CD4-positive, alpha-beta T cell treated with Interleukin-15 for 1 hour (primary cell): ENCODE measurements at places on chromosomes 12 and 14.

DNA sequence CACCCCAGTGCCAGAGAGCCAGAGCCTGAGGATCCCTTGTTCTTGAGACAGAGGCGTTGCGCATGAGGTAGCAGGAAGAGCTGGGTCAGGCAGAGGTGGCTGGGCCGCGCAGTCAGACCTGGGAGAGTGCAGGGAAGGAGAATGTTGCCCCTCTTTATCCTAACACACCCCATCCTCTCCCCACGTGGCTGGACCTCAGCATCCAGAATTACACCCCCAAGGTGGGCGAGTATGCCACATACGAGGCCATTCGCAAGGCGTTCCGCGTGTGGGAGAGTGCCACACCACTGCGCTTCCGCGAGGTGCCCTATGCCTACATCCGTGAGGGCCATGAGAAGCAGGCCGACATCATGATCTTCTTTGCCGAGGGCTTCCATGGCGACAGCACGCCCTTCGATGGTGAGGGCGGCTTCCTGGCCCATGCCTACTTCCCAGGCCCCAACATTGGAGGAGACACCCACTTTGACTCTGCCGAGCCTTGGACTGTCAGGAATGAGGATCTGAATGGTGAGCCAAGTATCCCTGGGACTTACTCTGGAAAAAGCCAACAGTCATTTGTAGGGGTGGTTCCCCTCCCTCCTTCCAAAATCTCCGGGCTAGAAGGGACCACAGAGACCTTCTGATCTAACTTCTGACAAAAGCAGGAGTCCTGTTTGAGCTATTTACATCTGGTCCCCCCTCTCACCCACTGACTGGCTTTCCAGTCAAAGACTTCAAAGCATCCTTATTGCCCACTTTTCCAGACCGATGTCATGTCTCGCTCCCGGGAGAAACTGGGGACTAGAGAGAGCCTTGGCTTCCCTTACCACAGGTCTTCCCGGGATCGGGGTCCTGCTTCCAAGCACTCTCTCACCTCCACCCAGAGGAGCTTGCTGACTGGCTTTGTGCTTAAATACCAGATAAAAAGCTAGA is 6.1 kb downstream of the MMP14 start:
- no peak for DNase-seq

DNA sequence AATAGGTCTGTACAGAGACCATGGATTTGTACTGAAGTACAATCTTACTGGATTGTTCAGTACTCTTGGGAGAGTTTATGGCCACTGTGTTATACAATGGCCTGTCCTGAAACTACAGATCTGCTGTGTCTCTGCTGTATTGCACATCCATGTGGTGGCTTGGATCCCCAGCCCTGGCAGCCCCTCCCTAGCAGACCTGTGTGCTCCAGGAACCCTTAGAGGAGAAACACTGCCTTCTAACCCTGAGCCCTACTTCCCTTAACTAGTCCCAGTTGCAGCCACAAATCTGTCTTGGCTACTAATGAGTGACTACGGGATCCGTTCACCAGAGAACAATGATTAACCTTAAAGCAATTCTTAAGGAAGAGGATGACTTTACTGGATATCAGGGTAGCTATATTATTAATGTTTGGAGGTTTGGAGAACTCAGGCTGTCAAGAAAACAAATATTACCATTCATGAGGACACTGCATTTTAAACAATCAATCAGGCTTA is 27.7 kb downstream of the RNF34 start:
- DNase-seq, result no peak

- DNase-seq, result no peak
These were observed 52.8 kb downstream of the FRMD6 start for GRCh38 chr14:51704545-51704944.

- DNase-seq, result peak; percentile 61
These were observed 11.9 kb downstream of the CFAP54 start for GRCh38 chr12:96501133-96501761.

DNA sequence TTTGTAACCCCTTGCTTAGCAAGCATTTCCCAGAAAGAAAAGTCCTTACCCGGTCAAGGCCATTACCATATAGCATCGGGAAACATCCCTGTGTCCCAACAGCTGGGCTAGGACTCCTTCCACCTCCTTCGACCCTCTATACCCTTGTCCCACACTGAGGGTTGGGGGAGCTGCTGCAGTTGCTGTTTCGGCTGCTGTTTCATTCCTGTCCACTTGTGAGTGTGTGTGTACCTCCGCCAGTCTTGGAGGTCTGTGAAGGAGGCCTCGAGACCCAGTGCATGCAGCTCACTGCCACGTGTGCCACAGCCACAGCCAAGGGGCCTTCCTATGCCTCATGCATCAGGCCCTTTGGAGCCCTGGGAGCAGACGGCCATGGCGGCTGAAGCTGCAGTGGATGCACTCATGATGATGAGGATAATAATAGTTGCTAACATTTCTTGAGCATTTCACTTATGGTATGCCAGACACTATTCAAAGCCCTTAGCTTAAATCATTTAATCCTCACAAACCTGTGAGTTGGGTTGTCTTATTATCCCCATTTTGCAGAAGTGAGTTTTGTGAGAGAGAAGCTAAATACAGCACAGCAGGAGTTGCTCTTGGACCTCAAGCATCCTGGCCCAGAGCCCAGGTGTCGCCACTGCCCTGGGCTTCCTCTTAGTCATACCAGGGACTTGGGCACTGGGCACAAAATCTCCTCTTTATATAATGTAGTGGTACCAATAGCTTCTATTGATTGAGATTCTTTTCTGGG is 156.5 kb downstream of the PRKCH start:
- peak; percentile 50 for DNase-seq

DNA sequence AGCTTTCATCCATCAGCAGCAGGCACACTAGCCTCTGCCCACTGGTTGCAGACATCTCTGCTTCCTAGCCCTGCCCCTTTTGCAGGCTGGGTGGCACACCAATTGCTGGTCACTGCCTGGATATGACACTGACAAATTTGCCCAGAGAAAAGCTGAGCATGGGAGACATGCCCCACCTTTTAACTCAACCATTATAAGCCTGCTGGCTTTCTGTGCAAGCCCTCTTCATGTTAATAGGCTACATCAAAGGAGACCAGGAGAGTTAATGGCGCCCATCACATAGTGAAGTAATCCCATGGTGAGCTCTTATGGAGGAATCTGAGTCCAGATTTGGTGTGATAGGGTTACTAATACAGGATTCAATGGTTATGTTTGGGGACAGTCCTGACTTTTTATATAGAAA is 139.2 kb downstream of the KICS2 start:
- no peak for DNase-seq

DNA sequence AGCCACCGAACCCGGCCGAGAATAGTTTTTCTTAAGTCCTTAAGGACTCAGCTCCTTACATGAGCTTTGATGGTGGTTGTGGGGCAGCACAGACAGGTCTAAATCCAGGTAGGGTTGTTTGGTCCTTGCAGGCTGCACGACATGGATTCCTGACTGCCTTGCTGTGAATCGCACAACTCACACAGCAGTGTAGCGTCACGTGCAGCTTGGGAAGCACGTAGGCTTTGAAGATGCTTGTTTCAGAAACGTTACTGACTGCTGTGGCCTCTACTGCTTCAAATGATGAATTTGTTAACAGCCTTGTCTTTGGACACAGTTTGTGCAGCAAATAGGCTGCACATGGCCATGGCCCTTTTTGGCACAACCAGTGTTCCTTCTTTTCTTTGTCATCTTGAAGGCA is 29.9 kb downstream of the ZBTB42 start:
- DNase-seq, result no peak

- no peak for DNase-seq
These were observed 872 bp downstream of the FAM177A1 start for GRCh38 chr14:35046751-35047536.

GRCh38 chr12:123398550-123399254 is 14.8 kb downstream of the KMT5A start:
- no peak for DNase-seq

DNA sequence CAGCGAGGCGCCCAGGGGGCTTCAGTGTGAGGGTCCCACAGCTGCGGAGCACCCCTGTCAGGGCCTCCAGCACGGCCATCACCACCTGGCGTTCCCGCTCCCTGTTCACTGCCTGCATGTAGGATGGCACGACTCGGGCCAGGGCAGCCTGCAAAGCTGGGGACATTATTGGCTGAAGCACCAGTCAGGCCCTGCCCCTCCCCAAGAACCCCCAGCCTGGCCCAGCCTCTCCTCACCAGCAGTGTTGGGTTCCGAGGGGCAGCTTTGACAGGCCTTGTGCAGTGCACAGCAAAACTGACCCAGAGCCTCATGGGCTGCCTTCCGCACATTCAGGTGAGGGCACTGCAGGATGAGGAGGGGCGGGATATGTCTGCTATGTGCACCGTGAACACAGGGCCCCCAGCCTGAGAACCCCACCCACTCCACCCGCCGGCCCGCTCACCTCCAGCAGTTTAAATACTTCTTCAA is 5.6 kb downstream of the IPO4 start:
- no peak for DNase-seq

DNA sequence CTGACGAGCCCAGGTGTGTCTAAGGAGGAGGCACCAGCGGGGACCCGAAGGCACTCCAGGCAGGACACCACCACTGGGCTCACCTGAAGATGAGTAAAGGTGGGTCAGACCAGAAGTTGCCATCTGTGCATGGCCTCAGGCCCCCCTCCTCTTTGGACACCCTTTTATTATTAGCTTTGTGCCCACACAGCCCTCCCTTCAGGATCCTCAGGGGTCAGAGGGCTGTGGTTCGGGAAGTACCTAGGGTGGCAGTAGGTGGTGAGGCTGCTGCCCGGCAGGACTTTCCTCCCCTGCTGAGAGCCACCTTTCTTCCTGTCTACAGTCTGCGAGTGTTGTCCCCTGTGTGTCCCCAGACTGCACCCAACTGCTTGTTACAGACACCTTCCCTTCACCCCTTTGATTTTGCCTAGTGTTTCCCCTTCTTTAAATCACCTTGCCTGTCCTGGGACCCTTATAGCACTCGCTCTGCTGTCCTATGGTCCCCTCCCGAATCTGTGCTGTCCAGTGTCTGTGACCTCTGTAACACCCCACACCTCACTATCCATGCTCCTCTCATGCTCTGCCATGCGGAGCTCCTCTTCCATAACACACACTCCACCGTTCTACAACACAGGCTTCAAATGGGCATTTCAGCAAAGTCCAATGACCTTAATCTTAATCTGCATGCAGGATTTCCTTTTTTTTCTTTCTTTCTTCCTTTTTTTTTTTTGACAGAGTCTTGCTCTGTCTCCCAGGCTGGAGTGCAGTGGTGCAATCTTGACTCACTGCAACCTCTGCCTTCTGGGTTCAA is 25.7 kb downstream of the SOAT2 start:
- DNase-seq, result no peak

GRCh38 chr14:106843386-106843785 is 1317.0 kb downstream of the TMEM121 start:
- DNase-seq, result no peak

GRCh38 chr14:84351646-84352045 is 1178.3 kb upstream of the FLRT2 start:
- DNase-seq, result no peak

DNA sequence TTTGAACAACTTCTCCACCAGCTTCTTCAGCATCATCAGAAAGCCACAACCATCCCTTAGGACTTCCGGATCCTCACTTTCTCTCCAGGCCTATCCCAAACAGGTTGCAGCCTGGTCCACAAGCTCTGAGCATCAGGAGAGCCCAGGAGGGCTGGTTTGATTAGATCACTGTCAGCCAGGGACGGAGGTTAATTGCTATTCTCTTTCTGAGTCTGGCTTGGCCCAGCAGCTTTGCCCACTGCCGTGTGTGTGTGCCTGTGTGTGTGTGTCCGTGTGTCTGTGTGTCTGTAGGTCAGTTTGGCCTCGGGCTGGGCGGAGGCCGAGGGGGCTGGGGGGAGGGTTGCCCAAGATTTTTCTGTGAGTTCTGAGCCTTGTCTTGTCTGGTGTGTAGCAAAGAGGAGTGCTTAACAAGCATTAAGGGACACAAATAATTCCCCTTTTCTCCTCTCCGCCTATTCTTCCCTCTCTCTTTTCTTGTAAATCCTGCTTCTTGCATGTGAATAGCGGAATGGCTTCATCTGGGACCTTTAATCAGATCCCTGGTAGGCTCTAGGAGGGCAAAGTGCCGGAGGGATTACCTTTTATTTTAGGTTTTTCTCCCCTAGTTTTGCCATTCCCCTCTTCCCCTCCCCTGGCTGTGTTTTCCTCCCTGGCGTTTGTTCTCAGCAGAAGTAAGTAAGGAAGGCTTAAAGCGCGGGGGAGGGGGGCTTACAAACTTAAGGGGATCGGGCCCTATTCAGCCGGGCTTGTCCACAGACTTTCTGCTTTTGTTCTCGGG is 138.2 kb upstream of the LHX5 start:
- DNase-seq, result no peak

- no peak for DNase-seq
These were observed 39.5 kb downstream of the PAX9 start for GRCh38 chr14:36701132-36701531.
